Progenitor cell of endocrine pancreas (in vitro differentiated cells): ENCODE measurements at places on chromosomes 13 and 19. TPM values are rescaled to one million over a fixed set of nuclear protein-coding genes. Genes with fewer than 3 reads are reported as not detected.
A peak's percentile ranks its signal among the peaks of the same experiment; 100 is the strongest.

Gene SELENOV
- total RNA-seq: 5.1 and 6.5 TPM in 2 replicates

Gene PRR12
- 61.2 and 64.5 TPM in 2 replicates for total RNA-seq

Gene EFNB2
- total RNA-seq: 44.2 and 50.8 TPM in 2 replicates

Gene CDK8
- 26.9 and 31.7 TPM in 2 replicates for total RNA-seq

Gene PNMA8C
- 0.19 and 0.36 TPM in 2 replicates for total RNA-seq

Gene ARRDC5
- not detected in 2 replicates for total RNA-seq

Gene PSG2
- total RNA-seq: not detected in 2 replicates

Gene PSG1
- total RNA-seq: not detected in 2 replicates

DNA sequence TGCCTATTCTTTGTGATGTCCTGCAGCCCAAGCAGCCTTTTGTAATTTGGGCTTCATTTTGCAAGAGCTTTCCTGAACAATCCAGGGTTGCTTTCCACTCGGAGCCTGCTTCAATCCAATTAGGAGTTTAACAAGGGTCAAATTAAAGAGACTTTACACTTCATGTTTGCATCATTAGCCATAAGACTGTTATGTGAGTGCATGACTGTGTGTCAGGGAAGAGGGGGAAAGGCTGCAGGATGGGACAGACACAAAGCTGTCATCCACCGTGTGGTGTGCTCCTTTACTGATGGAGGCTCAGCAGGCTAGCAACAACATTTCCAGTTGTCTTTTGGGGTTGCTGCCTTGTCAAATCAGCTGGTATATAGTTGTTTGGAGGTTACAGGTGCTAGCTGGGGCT, 23.7 kb upstream of the MAB21L1 start:
- H3K36me3 ChIP-seq: peaks cover 2% of the 10 kb centered on the region
- H3K27me3 ChIP-seq: no peaks in the 10 kb centered on the region
- H3K4me1 ChIP-seq: peaks cover 13% of the 10 kb centered on the region

DNA sequence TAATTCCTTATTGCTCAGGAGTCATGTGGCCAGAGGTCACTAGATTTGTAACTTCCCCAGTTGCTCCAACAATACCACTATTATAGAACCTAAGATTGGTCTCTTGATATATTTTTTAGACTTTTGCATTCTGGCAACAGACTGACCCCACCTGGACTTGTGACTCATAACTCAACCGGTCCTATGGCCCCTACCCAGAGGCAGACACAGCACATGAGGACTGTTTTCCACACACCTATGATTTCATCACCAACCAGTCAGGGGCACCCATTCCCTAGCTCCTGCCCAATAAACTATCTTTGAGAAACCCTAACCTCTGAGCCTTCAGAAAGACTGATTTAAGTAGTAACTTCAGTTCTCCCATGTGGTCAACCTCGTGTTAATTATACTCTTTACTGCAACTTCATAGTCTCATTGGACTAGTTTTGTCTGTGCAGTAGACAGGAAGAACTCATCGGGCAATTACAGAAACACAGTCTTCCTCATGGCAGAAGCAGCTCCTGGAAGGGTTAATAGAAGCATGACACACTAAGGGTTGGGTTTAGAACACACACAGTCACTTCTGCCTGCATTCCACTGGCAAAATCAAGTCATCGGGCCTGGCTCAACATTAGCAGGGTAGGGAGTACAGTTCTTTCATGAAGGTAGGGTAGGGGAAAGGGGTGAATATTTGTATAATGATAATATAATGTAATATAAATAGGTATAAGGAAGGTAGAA, 251.8 kb downstream of the UQCRFS1 start:
- H3K27me3 ChIP-seq: peaks cover 14% of the 10 kb centered on the region
- DNase-seq: no peak
- H3K27ac ChIP-seq: no peak overlapping the region
- no peaks in the 10 kb centered on the region for H3K36me3 ChIP-seq
- H3K4me3 ChIP-seq: no peak overlapping the region
- no peaks in the 10 kb centered on the region for H3K4me1 ChIP-seq

DNA sequence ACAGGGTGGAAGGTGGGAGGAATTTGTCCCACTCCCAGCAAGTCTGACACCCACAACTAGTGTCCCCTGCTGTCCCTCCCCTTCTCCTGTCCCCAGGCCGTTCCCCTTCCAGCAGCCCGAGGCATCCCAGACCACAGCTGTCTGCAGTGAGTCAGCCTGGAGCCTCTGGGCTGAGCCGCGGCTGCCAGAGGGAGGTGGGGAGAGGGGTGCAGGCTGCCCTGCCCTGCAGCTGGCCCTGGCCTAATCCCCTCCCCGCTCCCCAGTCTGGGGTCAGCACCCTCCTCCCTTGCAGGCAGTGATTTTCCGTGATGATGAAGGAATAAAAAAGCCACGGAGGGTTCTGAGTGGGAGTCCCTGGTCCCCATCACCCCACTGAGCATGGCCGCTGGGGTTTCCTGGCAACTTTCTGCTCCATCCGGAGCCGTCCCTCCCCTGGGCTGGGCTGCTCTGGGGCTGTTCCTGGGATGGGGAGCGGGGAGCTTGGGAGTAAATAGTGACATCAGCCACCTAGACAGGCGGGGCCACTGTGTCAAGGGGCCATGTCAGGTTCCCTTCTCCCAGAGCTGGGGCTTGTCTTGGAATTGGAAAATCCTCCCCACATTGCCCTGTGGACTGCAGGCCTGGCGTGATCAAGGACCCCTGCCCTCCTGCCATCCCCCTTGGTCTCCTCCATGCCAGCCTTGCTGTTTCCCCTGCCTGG, 16.8 kb downstream of the SPC24 start:
- H3K27me3 ChIP-seq: no peaks in the 10 kb centered on the region
- peak overlapping the region; percentile 77 for H3K27ac ChIP-seq
- no peaks in the 10 kb centered on the region for H3K36me3 ChIP-seq
- DNase-seq: no peak
- H3K4me1 ChIP-seq: peaks cover 11% of the 10 kb centered on the region
- H3K4me3 ChIP-seq: no peak overlapping the region

- DNase-seq: no peak
- peaks cover 4% of the 10 kb centered on the region for H3K27me3 ChIP-seq
- H3K4me3 ChIP-seq: no peak overlapping the region
- no peaks in the 10 kb centered on the region for H3K4me1 ChIP-seq
- no peaks in the 10 kb centered on the region for H3K36me3 ChIP-seq
Measured at GRCh38 chr13:50889317-50889716, 20.3 kb upstream of the RNASEH2B start.

DNA sequence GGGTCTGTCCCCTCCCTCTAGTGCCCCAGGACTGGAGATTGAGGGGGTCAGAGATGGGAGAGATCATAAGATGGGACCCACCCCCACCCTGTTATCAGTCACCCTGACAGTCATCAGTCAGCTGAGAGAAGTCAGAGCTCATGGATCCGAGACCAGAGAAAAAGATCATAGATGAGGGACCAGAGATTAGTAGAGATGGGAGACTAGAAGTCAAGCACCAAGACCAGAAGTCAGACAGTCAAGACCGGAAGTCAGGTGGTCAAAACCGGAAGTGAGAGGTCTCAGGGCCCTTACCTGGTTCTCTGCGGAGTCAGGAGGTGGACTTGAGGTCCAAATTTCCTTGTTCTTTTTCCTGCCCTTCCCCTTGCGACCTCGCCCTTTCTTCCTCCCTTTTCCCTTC, 7.0 kb downstream of the COL5A3 start:
- peaks cover 2% of the 10 kb centered on the region for H3K4me1 ChIP-seq
- DNase-seq: no peak
- H3K27ac ChIP-seq: no peak overlapping the region
- H3K36me3 ChIP-seq: no peaks in the 10 kb centered on the region

- peaks cover 11% of the 10 kb centered on the region for H3K27me3 ChIP-seq
- no peak overlapping the region for H3K27ac ChIP-seq
- no peaks in the 10 kb centered on the region for H3K4me1 ChIP-seq
Measured at GRCh38 chr19:40191836-40192646, 815 bp downstream of the MAP3K10 start.

- no peaks in the 10 kb centered on the region for H3K4me1 ChIP-seq
- H3K27me3 ChIP-seq: no peaks in the 10 kb centered on the region
- no peak overlapping the region for H3K4me3 ChIP-seq
- no peak overlapping the region for H3K27ac ChIP-seq
- H3K36me3 ChIP-seq: no peaks in the 10 kb centered on the region
- DNase-seq: no peak
Measured at GRCh38 chr13:75513271-75513670, 24.4 kb downstream of the COMMD6 start.

DNA sequence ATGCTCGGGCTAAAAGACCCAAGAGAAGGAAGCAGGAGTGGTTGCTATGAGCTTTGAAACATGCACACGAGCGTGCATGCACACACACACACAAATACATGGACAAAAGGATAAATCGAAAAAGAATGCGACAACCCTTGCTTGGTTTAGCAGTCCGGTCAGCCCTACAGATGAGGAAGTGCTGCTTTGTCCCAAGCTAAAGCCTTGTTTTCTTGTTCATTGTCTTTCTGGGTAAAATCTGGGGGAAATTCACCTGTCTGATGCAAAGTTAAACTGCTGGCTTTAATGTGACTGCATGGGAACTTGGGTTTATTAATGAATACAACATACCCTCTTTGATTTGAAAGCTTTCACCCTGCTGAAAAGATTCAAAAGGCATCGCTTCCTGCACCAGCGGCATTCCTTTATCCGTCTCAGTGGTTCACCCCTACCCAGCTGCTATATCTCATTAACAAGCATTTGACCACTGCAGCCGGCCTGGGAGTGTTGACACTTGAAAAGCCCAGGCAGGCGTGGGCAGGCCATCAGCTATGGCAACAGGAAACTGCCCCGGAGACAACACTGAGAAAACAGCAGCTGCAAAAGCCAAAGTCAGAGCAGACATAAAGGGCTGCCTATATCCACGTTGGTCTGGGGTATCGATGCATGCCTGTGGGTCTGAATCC, 301.7 kb downstream of the NDFIP2 start:
- H3K4me3 ChIP-seq: peak overlapping the region; percentile 24
- DNase-seq: peak; percentile 42
- peak overlapping the region; percentile 94 for H3K27ac ChIP-seq
- H3K27me3 ChIP-seq: no peaks in the 10 kb centered on the region
- peaks cover 1% of the 10 kb centered on the region for H3K36me3 ChIP-seq

DNA sequence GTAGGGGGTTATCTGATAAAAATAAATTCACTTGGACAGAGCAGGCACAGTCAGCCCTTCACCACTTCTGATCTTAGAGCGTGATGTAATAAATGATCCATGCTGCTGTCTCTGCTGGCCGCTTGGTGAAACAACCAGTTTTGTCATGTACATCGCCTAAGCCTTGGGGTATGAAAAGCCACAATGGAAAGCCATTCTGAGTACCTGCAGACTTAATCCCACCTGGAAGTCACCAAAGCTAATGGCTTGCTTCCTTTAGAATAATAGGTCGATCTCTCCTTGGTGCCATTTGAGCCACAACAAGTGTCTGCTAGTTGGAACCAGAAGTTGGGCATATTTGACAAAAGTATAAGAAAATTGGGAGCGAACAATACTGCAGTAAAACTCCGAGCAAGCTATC, 1649.7 kb upstream of the SPRY2 start:
- no peaks in the 10 kb centered on the region for H3K36me3 ChIP-seq
- no peaks in the 10 kb centered on the region for H3K27me3 ChIP-seq
- no peak for DNase-seq
- H3K27ac ChIP-seq: no peak overlapping the region
- no peak overlapping the region for H3K4me3 ChIP-seq
- peaks cover 27% of the 10 kb centered on the region for H3K4me1 ChIP-seq

- H3K36me3 ChIP-seq: peaks cover 4% of the 10 kb centered on the region
- peaks cover 26% of the 10 kb centered on the region for H3K4me1 ChIP-seq
- H3K27me3 ChIP-seq: peaks cover 3% of the 10 kb centered on the region
- peak overlapping the region; percentile 45 for H3K27ac ChIP-seq
- peak overlapping the region; percentile 4 for H3K4me3 ChIP-seq
- DNase-seq: no peak
Measured at GRCh38 chr13:110327051-110327721, 20.1 kb downstream of the COL4A2 start.

- no peak overlapping the region for H3K4me3 ChIP-seq
- H3K4me1 ChIP-seq: no peaks in the 10 kb centered on the region
- no peak overlapping the region for H3K27ac ChIP-seq
- H3K27me3 ChIP-seq: peaks cover 8% of the 10 kb centered on the region
- no peaks in the 10 kb centered on the region for H3K36me3 ChIP-seq
Measured at GRCh38 chr13:110023729-110024644, 237.6 kb upstream of the IRS2 start.

DNA sequence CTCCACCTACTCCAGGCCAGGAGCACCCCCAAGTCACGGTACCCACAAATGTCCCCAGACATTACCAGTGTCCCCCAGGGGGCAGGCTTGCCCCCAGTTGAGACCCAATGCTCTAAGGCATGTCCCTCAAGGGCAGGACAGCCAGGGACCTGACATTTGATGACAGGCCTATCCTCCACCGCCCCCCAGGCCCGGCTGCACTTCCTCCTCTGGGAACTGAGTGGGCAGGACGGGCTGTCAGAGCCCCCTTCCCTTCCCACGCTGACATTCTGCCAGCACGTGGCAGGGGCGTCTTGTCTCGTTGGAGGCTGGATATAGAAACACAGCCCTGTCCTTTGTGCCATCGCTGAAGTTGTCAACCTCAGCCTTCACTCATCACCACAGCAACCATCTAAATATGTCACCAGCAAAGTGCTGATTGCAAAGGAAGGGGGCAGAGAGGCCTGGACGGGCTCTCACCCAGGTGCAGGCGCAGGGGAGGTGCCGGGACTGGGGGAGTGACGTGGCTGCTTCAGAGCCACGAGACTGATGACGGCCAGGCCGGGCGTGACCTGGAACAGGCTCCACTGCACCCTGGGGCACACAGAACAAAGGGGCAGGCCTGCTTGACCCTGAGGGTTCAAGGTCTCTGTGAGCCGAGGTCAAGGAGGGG, 38.4 kb downstream of the GNG7 start:
- H3K36me3 ChIP-seq: no peaks in the 10 kb centered on the region
- no peak for DNase-seq
- H3K4me1 ChIP-seq: no peaks in the 10 kb centered on the region
- H3K27ac ChIP-seq: no peak overlapping the region

DNA sequence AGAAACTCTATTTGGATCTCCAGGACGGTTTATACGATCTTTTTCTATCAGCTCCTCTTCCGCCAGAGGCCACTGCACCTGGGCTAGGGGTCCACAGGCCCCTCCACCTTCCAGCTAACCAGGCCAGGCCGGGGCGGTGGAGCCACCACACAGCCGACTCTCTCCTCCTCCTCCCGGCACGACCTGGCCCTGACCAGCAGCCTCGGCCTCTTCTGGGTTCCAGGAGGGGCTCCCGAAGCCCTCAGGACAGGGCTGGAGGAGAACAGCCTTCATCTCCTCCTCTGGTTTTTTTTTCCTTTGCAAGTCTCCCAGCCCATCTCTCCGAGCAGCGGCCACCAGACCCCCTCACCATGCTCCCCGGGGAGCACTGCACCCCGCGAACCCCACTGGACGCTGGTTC, 17.1 kb downstream of the DPF1 start:
- H3K27me3 ChIP-seq: peaks cover 27% of the 10 kb centered on the region
- peaks cover 14% of the 10 kb centered on the region for H3K4me1 ChIP-seq
- peaks cover 28% of the 10 kb centered on the region for H3K36me3 ChIP-seq
- H3K4me3 ChIP-seq: no peak overlapping the region
- DNase-seq: no peak
- no peak overlapping the region for H3K27ac ChIP-seq

GRCh38 chr13:90103099-90103784, 1244.2 kb upstream of the MIR17HG start:
- no peak overlapping the region for H3K27ac ChIP-seq
- H3K4me3 ChIP-seq: no peak overlapping the region
- DNase-seq: no peak
- H3K27me3 ChIP-seq: no peaks in the 10 kb centered on the region
